Hematopoietic multipotent progenitor cell treated with erythropoietin and hydrocortisone succinate and interleukin-3 and kit ligand, for 8 days (in vitro differentiated cells): ENCODE measurements at places on chromosomes 6 and 20.

- no peak for DNase-seq
These were observed 3.5 kb downstream of the SH3BGRL2 start for GRCh38 chr6:79634491-79635231.

DNA sequence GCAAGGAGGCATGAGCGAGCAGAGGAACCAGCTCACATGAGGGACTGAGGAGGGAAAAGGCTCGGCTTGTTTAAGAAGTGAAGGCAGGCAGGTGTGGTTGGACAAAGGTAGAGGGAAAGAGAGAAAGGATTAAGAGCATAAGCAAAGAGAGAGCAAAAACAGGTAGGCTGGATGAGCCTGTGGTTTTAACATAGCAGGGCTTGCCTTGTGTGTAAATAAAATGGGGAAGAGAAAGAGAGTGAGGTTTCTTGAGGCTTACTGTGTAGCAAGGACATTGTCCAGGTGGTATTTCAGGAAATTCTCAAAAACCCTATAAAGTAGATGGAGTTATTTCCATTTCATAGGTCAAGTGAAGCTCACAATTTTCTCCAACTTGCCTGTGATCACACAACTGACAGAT is 93.9 kb upstream of the HDAC2 start:
- DNase-seq: no peak

GRCh38 chr6:12735786-12736185 is 19.2 kb downstream of the PHACTR1 start:
- no peak for DNase-seq

DNA sequence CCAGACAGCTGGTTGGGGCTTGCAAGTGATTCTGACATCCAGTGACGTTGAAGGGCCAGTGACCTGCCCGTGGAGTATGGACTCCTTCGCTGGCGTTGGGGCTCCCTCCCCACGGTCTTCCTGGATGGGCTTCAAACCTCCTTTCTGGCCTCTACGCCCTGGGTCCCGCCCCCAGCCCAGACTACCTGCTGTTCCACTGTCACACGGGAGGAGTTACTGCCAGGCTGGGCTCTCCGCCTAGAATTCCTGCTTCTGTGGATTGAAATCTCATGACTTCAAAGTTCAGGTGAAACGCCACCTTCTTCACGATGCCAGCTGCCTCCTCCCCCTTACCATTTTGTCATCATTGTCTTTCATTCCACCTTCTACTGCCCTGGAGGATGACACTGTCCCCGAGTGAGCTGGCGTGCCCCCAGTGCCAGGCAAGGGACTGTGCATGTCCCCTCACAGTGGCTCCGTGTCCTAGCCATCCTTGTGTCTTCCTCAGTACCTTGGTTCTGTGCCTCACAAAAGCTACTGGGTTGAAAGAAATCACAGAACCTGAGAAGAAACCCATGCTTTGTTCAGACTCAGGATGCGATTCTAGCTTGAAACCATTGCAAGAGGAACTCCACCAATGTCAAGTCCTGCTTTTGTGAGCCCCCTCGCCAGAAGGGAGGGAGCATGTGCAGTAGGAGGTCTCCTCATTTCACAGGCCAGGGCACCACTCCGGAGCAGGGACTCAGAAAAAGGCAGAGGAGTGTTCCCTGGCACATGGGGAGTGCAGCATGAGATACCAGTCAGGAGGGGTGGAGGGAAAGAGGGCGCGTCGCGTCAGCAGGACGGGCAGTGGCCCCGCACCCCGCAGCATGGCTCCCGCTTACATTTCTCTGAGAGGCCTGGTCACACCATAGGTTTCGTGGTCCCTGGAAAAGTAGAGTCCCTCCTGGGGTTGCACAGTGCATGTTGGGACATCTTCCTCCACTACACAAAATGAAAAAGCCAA is 11.0 kb upstream of the IRF4 start:
- no peak for DNase-seq

- DNase-seq: no peak
These were observed 38.5 kb upstream of the CAP2 start for GRCh38 chr6:17354700-17355403.

DNA sequence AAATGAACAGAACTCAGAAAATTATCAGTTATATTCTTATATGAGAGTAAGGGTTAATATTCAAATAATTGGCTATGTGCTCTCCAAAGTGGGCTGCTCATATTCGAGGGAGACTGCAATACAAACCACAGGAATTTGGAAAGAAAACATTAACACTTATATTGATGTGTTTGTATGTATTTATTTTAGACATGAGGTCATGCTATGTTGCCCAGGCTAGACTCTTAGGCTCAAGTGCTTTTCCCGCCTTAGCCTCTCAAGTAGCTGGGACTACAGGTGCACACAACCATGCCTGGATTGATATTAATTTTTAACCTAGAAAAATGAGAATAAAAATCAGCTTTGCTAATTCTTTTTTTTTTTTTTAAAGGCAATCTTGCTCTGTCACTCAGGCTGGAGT is 35.0 kb downstream of the BTBD9 start:
- no peak for DNase-seq

DNA sequence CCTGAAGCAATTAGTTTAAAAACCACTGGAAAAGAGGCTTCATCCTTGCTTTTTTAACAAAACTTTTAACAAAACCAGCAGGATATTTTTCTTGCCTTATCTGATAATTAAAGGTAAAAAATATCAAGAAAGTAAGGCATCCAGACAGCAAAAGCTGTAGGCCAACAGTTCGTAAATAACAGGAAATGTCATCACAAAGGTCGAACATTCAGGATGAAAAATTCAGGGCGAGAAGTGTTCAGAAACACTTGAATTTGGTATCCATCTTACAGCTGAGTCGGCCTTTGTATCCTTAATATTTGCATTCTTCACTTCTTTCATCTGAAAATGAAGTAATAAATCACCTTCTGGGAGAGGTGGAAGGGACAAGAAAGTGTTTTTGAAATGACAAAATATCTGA is 8.2 kb upstream of the FILIP1 start:
- DNase-seq: no peak

DNA sequence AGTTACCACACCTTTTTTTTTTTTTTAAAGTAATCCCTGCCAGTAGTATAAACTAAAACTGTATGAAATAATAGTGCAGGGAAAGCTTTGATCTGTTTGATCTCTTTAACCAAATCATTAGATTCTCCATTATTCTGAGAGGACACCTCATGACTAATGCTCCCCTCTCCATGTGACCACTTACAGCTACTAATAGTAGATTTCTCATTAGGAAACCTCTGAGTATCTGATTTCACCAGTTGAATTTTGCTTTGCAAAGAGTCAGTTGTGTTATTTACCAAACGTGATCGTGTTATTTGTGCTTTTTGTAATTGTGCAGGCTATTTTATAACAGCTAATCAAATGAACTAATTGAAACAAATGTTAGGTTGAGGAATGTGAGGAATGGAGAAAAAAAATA is 12.5 kb downstream of the CASP8AP2 start:
- DNase-seq: no peak

DNA sequence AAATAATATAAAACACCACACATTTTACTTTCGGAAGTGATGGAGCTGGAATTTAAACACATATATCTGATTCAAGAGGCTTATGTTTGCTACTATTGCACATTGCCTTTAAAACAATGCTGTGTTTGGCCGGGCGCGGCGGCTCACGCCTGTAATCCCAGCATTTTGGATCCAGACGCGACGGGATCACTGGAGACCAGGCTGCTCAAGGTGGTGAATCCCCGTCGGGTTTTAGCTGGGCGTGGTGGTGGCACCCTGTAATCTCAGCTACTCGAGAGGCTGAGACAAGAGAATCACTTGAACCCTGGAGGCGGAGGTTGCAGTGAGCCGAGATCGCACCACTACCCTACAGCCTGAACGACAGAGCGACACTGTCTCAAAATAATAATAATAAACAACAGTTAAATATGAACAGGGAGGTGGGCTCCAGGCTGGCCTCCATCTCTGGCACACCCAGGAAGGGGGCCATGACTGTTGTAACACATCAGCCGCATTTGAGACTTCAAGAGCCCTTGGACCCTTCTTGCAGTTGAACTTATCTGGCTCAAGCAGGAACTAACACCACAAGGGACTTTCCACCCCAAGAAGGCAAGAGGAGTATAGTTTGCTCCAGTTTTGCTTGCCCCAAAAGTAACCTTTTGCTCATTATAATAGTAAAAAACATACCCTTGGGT is 127.1 kb upstream of the ZNF184 start:
- no peak for DNase-seq

DNA sequence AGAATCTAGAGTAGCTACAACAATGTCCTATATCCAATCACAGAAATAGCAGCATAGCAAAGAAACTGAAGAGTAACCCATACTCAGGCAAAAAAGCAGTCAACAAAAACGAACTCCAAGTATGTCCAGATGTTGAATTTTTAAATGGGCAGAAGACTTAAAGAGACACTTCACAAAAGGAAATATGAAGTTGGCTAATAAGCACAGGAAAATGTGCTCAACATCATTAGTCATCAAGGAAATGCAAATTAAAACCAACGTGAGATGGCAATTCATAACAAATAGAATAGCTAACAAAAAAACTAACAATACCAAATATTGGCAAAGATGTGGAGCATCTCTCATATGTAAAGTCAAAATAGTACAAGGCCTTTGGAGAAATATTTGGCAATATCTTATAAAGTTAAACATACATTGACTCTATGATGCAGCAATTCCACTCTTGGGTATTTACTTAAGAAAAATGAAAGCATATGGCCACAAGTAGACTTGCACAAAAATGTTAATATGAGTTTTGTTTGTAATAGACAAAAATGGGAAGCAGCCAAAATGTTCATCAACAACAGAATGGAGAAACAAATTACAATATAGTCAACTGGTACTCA is 37.7 kb downstream of the FRK start:
- no peak for DNase-seq

DNA sequence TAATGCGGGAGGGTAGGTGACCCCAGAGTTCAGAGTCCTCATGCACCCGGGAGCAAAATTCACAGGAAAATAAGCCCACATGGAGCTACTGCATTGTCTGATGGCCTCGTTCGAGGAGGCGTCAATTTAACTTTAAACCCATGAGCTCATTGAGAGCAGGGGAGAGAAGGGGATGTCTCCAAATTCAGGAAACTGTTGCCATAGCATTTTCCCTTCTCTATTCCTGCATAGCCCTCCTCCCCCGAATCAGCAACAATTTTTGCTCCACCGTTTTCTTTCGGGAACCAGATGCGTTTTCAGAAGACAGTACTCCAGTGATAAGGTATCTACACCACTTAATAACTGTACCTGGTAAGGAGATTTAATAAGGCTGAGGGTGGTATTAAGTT is 324 bp upstream of the LAMP5 start:
- no peak for DNase-seq
